ENCODE measurements at places on chromosomes 5 and 9.

- DNase-seq: no peak
These were observed 41.7 kb upstream of the GABRP start for GRCh38 chr5:170741801-170742200.

GRCh38 chr9:110847671-110848070, 179.1 kb downstream of the MUSK start:
- DNase-seq: no peak

GRCh38 chr5:94945656-94946055, 327.2 kb downstream of the SLF1 start:
- peak; percentile 3 for DNase-seq

GRCh38 chr5:128615578-128615977, 77.5 kb upstream of the FBN2 start:
- DNase-seq: no peak

GRCh38 chr5:51518607-51519006, 135.4 kb downstream of the ISL1 start:
- no peak for DNase-seq

- no peak for DNase-seq
These were observed 224.1 kb downstream of the ESM1 start for GRCh38 chr5:54761213-54761701.

GRCh38 chr5:99587983-99588382, 659.2 kb upstream of the CHD1 start:
- DNase-seq: no peak

DNA sequence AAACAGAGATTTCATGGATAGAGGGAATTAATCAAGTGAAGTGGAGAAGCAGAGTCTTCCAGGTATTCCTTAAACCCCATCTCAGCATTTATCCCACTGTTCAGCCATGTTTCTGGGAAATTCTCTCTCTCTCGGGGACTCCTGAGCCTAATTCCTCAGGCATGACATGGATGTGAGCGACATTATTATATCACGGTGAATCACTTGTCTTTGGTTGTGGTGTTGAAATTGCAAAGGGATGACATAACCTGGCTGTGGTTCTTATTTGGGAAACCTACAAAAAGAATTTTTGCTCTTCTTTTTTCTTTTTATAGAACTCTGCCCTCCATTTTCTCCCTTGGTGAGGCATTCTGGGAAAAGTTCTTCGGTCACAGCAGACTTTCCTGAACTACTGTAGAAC, 457.9 kb upstream of the PTGER4 start:
- DNase-seq: no peak

GRCh38 chr9:98929071-98929470, 14.6 kb upstream of the COL15A1 start:
- DNase-seq: no peak

Data from Ammon's horn (tissue), 1 donor.